ENCODE measurements at places on chromosomes 4 and X. TPM values are rescaled to one million over a fixed set of nuclear protein-coding genes. Genes with fewer than 3 reads are reported as not detected.

DNA sequence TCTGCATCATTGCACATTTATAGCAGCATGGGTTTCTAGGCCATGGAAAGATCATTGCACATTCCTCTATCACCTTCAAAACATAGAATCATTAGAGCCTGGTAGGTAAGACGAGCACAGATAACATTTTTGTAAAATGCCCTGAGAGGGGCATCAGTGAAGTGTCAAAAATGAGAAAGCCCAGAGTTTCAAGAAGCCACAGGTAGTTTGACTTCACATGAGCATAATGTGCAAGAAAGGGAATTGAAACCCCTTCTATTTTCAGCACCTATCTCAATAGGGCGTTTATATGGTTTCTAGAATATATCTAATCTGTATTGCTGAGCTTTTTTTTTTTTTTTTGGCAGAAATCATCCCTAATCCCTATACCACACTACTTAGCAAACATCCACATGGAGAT is 2441.7 kb downstream of the ARAP2 start:
- DNase-seq = no peak

DNA sequence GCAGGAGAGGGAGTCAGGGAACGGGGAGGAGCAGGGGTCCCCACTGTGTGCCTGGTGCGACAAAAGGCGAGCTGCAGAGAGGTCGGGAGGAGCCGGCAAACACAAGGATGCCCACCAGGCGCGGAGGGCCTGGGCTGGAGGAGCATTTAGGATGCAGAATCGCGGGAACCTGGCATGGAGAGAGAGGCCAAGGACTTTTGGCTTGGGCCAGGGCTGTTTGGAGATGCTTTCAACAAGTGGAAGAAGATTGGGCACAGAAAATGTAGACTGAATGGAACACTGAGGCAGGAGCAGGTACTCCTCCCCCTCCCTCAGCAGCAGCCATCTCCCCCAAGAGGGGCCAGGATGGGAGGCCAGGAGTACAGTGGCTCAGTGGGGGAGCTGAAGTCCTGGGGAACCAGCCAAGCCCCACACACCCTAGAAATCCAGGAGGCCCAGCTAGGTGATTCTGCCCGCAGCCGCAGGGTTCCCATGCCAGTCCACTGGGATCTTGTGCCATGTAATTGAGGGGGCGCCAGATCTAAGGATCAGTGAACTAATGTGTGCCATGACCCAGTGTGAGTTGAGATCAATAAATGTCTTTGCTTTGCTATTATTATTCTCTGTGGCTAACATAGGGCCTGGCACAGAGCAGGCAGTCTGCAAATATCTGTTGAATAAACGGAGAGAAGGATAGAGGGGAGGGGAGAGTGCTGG is 1.1 kb upstream of the ABLIM2 start:
- no peak for DNase-seq

CYSLTR1 gene
- 2.7 TPM for polyA plus RNA-seq

PF4V1 gene
- 0.42 TPM for polyA plus RNA-seq

DNA sequence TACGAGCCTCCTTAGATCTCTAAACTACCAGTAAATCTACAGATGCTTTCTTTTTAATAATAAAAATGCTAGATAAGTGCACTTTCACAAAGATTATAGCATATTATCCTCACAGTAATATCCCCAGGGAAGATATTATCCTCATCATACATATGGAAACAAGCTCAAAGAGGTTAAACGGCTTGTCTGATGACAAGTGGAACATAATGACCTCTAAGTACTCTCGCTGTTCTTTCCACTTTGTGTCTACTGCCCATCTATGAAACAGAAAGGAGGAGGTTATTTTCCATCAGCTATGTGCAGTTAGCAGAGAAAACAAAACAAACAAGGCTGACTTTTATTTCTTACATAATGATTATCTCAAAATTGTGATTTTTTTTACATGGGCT is 42.8 kb upstream of the PRDM8 start:
- DNase-seq = no peak

PKD2 gene
- polyA plus RNA-seq = 60.2 TPM

TNIP3 gene
- polyA plus RNA-seq = 3.0 TPM

DNA sequence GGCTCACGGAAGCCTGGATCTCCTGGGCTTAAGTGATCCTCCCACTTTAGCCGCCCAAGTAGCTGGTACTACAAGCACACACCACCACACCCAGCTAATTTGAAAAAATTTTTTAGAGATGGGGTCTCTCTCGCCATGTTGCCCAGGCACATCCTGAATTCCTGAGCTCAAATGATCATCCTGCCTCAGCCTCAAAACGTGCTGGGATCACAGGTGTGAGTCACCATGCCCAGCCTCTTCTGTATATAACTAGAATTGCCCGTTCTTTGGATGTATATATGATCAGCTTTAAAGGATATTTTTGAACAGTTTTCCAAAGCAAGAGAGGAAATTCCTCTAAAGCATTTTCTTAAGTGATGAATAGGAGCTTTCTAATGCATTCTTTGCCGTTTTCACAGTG is 22.7 kb downstream of the ZFP42 start:
- DNase-seq = no peak

HPGDS gene
- 3.6 TPM for polyA plus RNA-seq

GRCh38 chrX:140292188-140292587 is 212.7 kb downstream of the SOX3 start:
- no peak for DNase-seq

XIAP gene
- 41.6 TPM for polyA plus RNA-seq
